ENCODE measurements at places on chromosomes 2 and 18.

DNA sequence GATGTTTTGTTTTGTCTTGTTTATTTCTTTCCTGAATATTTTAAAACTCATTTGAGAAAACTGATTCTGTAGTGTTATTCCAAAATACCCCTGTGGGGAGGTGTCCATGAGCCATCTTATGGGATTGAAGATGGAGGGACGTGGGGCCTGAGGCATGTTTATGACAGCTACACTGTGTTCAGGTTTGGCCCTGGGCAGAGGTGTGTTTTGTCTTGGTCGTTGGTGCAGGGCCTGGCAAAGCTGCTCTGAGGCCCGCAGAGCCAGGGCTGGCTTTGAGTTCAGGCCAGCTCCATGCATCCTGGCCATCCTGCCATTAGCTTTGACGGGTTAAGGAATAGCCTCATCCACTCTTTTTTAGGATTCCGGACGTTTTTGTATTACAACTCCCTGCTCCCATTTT, 68.9 kb downstream of the TMEM18 start:
- DNase-seq, result no peak

GRCh38 chr2:231396058-231396821, 730 bp downstream of the B3GNT7 start:
- DNase-seq, result peak; percentile 36

DNA sequence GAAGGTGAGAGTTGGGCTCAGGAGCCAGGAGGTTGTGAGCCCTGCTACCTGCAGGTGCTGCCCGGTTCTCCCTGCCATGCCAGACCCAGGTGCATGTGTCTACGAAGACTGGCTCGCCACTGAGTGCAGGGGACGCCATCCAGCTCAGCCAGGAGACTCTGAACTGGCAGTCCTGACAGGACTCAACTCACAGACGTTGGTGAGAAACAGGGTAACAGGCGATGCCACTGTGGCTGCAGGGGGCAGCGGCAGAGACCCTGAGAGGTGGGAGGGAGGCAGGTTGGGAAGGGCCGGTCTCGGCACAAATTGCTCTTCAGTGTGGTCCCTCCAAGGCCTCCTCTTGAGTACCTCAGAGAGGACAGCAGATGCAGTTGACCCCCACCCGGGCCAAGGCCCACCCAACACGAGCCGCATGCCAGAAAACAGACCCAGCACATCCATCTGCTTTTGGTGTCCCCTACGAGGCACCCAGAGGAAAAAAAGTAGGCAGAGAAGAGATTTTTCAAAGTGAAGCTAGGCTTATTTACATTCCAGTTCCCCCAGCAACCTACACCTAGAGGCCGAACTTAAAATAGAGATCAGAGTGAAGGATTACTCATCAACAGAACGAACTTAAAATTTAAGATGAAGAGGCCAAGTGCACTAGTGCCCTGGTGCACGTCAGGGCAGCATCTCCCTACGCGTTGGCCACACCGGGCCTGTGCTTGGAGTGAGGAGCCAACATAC, 184.8 kb downstream of the SEPTIN10 start:
- no peak for DNase-seq

DNA sequence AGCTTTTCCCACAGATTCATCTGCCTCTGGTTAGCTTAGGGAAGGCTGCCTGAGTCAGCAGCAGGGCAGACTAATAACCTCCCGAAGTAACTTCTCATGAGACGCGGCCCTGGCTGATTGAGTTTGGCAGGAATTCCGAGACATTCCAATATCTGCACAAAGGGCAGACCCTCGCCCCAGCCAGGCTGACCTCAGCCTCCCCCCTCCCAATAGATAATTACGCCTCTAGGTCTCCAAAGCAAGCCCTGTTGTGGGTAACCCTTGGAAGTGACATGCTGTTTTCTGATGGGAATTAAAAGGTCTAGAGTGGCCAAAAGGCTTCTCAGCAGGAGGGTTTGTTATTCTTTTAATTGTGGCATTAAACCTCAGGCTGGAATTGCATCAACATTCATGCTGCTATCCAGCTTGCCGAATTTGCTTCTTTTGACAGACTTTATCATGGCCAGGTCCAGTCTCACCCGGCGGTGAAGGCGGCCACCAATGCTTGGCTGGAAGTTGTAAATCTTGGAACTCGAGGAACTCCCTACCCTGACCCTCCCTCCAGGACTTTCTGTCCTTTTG, 98.0 kb upstream of the SLC14A2 start:
- DNase-seq, result no peak

- DNase-seq, result no peak
Measured at GRCh38 chr2:234426616-234427015, 70.3 kb downstream of the ARL4C start.

GRCh38 chr18:59022167-59022945, 117.3 kb upstream of the SEC11C start:
- DNase-seq, result peak; percentile 49

DNA sequence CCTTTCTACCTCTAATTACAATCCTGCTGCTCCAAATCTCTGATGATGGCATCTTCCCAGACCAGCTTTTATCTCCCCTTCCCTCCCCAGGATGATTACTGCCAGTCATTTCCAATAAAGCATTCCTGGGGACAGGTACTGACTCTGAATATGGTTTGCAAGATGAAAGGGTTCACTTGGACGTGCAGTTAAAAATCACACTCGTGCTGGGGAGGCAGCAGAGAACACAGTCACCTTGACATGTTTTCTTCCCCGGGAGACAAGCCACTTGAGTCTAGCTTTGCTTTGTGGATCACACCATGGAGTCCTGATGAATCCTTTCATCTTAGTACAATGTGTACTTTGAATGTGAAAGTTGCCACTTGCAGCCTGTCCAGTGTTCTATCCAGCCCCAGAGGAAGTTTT, 175.0 kb downstream of the ALPK2 start:
- DNase-seq, result no peak

- no peak for DNase-seq
Measured at GRCh38 chr2:26148501-26148900, 24.4 kb upstream of the GAREM2 start.

DNA sequence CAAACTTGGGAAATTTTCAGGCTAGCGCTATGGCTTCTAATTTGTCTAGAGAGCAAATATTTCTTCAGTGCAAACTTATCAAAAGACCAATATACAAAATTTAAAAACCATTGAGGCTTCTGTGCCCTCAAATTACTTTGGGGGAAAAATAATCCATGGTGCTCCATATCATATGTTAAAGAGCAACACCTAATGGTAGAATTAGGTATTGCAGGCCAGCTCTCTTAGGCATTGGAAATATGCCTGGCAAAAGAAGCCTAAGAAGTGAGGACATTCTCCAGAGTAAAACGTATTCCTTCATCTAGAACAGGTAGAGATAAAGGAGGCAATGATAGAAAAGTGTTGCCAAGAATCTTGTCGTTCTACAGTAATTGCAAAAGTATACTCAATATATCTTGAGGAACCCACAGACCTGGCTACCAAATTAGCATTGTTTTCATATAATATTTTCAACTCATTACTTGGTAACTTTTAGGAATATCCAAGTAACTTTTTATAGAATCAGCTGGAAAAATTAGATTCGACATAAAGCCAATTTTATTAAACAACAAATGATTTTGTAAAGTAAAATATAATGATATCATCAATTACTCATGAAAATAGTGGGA, 401.1 kb downstream of the BCL11A start:
- DNase-seq, result no peak

DNA sequence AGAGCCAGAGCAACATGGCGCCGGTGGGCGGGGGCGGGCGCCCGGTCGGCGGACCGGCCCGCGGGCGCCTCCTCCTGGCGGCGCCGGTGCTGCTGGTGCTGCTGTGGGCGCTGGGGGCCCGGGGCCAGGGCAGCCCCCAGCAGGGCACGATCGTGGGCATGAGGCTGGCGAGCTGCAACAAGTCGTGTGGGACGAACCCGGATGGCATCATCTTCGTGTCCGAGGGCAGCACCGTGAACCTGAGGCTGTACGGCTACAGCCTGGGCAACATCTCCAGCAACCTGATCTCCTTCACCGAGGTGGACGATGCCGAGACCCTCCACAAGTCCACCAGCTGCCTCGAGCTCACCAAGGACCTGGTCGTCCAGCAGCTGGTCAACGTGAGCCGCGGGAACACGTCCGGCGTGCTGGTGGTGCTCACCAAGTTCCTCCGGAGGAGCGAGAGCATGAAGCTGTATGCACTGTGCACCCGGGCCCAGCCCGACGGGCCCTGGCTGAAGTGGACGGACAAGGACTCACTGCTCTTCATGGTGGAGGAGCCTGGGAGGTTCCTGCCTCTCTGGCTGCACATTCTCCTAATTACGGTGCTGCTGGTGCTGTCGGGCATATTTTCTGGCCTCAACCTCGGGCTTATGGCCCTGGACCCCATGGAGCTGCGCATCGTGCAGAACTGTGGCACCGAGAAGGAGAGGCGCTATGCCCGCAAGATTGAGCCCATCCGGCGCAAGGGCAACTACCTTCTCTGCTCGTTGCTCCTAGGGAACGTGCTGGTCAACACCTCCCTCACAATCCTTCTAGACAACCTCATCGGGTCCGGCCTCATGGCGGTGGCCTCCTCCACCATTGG, 507 bp downstream of the CNNM4 start:
- DNase-seq, result no peak

Measured in D341Med (cell line).